ENCODE measurements at places on chromosomes 4 and X.

- no peak for DNase-seq
Observed at GRCh38 chrX:119382606-119383005, 16.5 kb upstream of the SLC25A43 start.

DNA sequence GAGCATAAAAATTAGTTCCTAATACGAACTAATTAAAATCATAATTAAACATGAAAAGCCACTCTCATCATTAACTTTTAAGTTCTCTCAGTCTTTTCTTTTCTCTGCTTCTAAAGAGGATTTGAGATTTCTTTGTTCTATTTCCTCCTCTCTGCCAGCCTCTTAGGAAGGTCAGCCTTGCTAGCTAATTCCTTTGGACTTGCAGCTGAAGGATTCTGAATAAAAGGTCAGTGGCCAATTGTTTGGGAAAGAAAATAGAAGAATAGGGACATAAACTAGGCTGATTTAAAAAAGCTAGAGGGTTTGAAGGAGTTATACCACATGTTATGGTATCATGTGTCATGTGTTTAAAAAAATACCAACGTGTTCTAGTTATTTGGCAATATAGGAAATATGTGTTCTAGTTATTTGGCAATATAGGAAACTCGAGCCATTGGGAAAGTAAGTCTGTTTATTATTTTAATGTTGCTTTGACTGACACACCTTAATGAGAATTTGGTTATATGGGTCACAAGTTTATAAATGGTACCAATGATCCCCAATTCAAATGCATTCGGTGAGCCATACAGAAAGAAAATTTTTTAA lies 1668.7 kb upstream of the PCDH7 start:
- no peak for DNase-seq

GRCh38 chr4:965048-965765 lies 8.2 kb downstream of the DGKQ start:
- DNase-seq: no peak

GRCh38 chr4:158172261-158173258 lies at the start of gene GASK1B:
GASK1B (minus strand) TSS chr4:158173025; CDS start chr4:158171375, 1,650 bp downstream.
- DNase-seq: no peak

DNA sequence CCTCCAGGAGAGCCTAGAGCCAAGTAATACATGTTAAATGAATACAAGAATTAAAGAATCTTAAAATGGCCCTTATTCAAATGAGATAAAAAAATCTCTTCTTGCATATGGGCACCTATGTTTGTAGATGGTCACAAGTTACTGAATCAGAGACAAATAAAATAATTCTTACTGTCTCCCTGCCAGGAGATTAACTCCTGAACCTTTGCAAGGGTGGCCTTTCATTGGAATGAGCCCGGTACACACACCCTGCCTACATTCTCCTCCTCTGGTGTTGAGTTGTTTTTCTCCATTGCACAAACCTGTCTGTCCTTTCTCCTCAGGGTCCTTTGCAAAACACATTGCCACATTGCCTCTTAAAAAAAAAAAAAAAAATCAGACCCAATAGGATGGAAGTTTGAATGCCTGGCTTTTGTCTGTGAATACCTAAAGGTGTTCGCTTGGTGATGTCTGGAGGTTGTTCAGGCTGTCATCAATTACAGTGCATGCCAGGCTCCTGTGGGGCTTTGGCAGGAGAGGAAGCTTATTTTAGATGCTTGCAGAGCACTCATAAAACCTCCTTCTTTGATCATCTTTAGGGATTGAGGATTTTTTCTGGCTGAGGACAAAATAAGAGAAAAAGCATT lies 8.3 kb upstream of the TMEM154 start:
- DNase-seq: no peak

DNA sequence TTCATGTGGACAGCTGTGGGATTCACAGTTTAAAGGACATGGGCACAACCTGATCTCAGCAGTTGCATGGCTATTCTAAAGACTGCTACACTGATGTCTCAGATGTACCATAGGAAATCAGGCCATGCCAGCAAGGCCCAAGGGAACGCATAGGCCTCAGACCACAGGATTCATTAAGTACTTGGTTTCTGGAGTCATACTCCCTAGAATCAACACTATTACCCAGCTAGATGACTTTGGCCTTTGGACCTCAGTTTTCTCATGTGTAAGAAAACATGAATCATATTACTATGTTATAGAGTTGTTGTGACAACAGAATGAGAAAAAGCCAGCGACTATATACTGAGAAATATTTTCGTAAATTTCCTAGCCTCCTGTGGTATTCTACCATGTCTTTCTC lies 67.9 kb downstream of the NHS start:
- DNase-seq: no peak
